ENCODE measurements at places on chromosomes 7 and 10.

DNA sequence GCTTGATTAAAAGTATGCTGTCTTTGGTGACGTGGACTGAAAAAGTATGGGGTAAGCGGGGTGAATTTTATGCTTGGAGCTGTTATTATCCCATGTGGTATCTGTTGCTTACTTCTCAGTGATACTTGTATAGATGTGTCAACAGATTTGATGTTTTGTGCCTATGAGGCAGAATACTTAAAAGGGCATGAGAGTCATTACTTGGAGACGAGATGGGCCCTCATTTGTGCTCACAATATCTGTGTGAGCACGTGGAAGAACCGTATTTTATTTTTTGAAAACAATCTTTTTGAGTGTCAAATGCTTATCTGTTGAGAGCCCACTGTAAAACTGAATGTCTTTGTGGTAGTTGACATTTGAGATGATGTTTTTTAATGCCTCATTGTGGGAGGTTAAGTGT is 281.9 kb downstream of the EXOC4 start:
- no peak for DNase-seq
- H3K36me3 ChIP-seq, result no peaks in the 10 kb centered on the region
- H3K4me1 ChIP-seq, result no peaks in the 10 kb centered on the region
- H3K27me3 ChIP-seq, result no peaks in the 10 kb centered on the region

DNA sequence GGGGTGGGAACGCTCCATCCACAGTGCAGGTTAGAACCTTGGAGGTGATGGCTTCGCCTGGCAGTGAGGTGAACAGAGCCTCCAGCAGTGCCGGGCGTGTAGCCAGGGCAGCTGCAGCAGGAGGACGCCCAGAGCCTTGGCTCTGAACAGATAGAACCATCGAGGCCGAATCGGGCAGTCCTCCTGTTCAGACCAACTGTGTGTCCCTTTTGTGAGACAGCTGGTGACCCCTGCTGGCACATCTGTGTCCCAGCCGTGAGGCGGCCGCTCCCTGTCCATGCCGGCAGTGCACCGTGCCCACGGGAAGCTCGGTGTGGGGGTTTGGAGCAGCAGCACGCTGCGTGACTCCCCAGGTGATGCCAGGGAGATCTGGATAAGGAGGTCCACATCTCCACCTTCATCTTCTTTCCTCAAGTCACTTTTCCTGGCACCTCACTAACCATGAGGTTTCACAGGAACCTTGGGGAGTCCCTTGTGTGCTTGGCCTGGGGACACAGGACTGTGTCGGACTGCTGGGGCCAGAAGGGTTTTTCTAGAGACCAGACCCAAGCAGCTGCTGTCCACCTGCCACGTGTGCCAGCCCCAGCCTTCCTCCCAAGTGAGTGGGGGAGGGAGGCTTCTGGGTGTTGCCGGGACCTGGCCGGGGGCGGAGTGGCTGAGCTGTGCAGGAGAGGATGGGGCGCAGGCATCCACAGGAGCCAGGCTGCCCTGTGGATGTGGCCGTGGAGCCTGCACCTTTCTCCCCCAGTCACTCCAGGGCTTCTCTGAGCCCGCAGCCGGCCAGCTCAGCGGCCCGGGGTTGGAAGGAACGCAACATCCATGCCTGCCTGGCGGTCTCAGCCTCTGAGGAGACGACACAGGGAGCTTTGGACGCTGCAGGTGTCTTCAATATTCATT is 69.4 kb downstream of the DNAJB6 start:
- DNase-seq, result no peak
- H3K27me3 ChIP-seq, result no peaks in the 10 kb centered on the region
- peaks cover 3% of the 10 kb centered on the region for H3K36me3 ChIP-seq

DNA sequence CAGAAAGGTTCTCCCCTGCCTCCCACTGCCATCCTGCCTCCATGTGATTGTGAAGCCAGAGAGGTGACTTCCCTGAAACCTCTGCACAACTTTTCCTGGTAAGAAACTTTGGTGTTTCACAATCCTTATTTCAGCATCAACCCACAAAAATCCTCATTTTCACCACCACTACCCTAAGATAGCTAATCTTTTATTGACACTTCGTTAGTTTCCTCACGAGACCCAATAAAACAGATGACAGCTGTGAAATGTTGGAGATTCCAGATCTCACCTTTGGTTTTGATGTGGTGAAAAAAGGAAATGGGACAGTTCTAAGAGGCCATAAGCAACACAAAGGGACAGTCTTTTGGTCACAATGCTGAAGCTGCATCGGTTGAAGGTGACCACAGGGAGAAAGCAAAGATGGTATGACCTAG is 59.9 kb upstream of the TM9SF3 start:
- H3K4me3 ChIP-seq, result no peak overlapping the region
- H3K27ac ChIP-seq, result no peak overlapping the region
- no peaks in the 10 kb centered on the region for H3K27me3 ChIP-seq

GRCh38 chr10:130887170-130887569 is 424.4 kb downstream of the TCERG1L start:
- no peaks in the 10 kb centered on the region for H3K36me3 ChIP-seq
- no peak overlapping the region for H3K27ac ChIP-seq
- no peaks in the 10 kb centered on the region for H3K4me1 ChIP-seq
- DNase-seq, result no peak

- peaks cover 3% of the 10 kb centered on the region for H3K27me3 ChIP-seq
- no peak overlapping the region for H3K27ac ChIP-seq
- H3K4me3 ChIP-seq, result no peak overlapping the region
- DNase-seq, result peak; percentile 24
- no peaks in the 10 kb centered on the region for H3K36me3 ChIP-seq
- H3K4me1 ChIP-seq, result no peaks in the 10 kb centered on the region
These were observed 183.4 kb downstream of the SORCS3 start for GRCh38 chr10:104824380-104825006.

DNA sequence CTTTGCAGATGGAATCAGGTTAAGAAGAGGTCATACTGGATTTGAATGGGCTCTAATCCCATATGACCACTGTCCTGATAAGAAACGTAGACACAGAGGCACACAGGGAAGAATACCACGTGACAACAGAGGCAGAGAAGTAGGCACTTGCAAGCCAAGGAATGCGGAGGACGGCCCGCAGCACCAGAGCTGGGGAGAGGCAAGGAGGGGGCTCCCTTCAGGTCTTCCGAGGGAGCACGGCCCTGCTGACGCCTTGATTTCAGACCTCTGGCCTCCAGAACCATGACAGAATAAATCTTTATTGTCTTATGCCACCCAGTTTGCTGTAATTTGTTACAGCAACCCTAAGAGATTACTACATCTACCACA is 44.7 kb upstream of the TMEM213 start:
- peak overlapping the region; percentile 35 for H3K4me3 ChIP-seq
- H3K27ac ChIP-seq, result peak overlapping the region; percentile 93
- no peaks in the 10 kb centered on the region for H3K36me3 ChIP-seq
- H3K4me1 ChIP-seq, result peaks cover 77% of the 10 kb centered on the region
- H3K27me3 ChIP-seq, result no peaks in the 10 kb centered on the region
- DNase-seq, result no peak

DNA sequence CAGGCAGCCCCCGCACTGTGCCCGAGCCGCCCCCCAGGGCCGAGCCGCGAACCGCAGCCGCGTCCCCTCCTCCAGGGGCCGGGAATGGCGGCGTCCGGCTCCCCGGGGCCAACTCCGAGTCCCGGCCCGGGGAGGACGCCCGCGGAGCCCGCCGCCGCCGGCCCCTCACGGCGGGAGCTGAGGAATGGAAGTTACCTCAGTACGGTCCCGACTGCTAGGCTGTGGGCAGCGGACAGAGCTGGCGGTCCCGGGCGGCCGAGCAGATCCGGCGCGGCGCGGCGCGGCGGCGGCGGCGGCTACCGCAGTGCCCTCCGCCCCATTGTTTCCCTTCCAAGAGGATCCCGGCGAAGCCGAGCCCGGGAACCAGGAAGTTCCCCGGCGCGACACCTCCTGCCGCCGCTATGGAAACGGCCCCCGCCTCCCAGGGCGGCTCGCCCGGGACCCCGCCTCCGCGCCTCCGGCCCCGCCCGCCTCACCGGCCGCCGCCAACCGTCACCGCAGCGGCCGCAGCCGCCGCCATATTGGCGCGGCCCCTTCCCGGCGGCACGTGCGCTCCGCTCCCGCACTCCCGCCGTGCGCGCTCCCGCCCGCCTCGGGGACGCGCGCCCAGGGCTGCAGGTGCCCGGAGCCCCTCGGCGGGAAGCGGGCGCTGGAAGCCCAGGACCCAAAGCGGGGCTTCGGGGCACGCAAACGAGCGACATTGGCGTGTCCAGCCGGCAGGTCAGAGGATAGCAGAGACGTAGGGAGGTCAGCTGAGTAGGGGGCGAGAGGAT is at the start of gene USP6NL:
Gene USP6NL, minus strand, starts transcription at position 403 of the 773 bp plus-strand sequence. CDS start 14,016 bp downstream, outside the sequence.
- peak within 1 kb of the TSS; percentile 85 for H3K4me3 ChIP-seq
- peak; percentile 56 for DNase-seq
- H3K27me3 ChIP-seq, result peaks cover 34% of the 10 kb centered on the region
- H3K4me1 ChIP-seq, result peaks cover 48% of the 10 kb centered on the region
- no peaks in the 10 kb centered on the region for H3K36me3 ChIP-seq

- no peaks in the 10 kb centered on the region for H3K36me3 ChIP-seq
- H3K4me3 ChIP-seq, result no peak overlapping the region
- no peak overlapping the region for H3K27ac ChIP-seq
- no peaks in the 10 kb centered on the region for H3K27me3 ChIP-seq
- DNase-seq, result no peak
These were observed 39.7 kb downstream of the CDC14C start for GRCh38 chr7:48964074-48964473.

- H3K27me3 ChIP-seq, result peaks cover 17% of the 10 kb centered on the region
- no peaks in the 10 kb centered on the region for H3K36me3 ChIP-seq
- DNase-seq, result no peak
- no peak overlapping the region for H3K4me3 ChIP-seq
- H3K27ac ChIP-seq, result no peak overlapping the region
- no peaks in the 10 kb centered on the region for H3K4me1 ChIP-seq
These were observed 71.6 kb upstream of the ANKRD1 start for GRCh38 chr10:90992462-90992861.

Data from activated CD4-positive, alpha-beta T cell treated with anti-CD3 and anti-CD28 coated beads, Interleukin-2, amount 10 ng/mL, durations not matched to agents 7 days and 5 days (primary cell).